Right renal pelvis (tissue), 4 donors: ENCODE measurements at places on chromosomes 2 and 18.

DNA sequence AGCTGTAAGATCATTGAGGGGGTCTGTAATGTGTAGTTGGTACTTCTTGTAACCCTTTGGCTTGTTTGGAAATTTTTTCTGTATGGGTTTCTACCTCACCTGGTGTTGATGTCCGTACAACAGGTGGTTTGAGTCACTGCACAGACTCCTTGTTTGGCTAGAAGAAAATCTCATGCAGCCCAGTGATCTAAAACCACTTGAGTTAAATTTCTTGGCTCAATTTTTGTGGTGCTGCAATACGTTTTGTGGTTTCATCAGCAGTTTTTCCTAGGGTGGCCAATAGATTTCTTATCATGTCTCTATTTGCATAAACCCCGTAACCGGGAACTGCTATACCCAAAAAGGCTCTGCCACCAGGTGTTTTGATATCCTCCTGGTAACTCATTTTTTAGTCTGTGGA lies 43.4 kb downstream of the CERS6 start:
- DNase-seq, result no peak

GRCh38 chr2:120498121-120498520 lies 152.2 kb downstream of the INHBB start:
- no peak for DNase-seq

DNA sequence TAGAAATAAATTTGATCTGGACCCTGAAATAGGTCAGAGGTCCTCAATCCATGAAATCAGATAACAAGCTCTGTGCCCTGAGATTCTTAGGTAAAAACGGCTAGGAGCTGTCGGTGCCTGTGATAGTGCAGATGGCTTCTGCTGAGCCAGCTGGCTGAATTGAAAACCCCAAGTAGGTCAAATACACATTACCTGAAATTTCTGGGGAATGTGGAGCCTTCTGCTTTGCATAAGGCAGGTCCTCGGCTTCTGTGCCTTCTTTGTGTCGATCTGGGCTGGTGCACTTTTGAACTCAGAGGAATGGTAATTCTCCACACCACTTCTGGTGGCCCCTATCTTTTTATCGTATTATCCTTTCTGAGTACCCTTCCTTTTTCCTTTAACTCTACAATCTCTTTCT lies 66.6 kb downstream of the CNTNAP5 start:
- DNase-seq, result no peak

DNA sequence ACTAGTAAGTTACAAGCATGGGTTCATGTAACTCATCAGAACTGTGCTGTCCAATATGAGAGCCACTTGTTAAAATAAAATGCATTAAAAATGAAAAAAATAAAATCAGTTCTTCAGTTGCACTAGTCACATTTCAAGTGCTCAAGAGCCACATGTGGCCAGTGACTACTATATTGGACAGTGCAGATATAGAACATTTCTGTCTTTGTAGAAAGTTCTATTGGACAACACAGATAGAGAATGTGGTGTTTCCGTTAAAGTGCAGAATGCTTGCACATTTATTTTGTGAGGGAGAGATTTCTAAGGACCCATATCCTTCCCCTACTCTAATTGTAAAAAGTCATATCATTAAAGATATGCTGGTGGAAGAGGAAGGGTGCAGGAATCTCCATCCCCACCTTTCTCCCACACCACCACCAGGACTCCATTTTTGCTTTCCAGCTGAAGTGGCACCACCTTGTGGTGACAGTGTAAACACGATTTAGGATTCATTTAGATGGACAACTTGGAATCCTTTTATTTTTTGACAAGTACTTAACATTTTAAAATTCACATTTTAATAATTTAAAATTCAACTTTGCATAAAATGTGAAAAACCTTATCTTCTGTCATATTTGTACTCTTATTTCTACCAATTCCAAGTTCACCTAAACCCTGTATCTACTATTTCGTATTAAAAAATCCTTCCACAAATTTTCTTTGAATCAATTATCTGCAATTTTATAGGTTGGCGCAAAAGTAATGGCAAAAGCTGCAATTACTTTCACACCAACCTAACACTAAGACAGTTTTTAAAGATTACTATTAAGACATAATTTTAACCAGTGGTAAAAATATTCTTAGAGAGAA lies 9.4 kb upstream of the CD302 start:
- DNase-seq, result no peak

DNA sequence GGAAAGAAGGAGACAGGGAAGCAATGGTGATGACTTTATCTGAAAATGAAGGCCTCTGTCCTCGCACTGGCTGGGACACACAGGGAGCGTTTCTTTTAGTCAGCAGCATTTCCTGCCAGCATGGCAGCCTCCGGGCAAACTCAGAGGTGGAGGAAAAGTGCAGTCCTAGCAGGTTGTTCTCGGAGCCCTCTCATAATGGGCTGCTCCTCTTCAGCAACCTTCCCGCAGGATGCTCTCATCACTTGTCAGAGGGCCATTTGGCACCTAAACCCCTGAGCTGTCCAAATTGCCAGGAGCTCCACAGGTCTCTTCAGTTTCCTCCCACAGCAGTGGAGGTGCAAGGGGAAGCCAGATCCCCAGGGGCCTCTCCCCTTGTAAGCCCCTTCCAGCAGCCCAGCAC lies 6.2 kb downstream of the STK39 start:
- DNase-seq, result no peak

DNA sequence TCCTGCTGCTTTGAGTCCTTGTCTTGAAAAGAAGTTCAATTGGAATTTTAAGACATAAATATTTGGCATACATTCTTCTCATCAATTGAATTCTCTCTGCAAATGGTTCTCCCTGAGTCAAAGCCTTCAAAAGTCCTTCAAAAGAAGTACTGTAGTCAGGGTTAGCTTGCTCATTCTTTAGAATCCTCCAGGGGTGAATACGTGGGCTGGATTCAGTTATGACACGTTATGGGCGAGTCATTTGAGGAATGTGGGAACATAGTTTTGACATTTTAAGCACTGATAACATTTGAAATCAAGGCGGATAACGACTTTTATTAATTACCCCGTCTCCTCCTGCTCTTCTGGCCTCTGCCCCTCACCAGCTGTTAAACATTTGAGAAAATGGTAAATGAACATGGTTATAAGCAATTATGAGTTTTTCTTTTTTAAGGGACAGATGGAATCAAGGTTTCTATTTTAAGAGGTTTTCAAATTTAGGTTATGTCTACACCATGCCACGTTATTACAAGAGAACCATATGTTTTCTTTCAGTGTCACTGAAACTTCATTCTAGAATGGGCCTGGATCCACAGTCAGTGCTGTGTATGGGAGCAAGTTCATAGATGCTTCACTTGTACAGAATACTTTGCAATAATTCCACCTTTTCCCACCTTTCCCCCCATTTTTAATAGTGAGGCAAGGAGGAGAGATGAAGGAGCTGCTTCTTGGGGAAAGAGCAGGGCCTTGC lies 273.1 kb downstream of the TSN start:
- no peak for DNase-seq

DNA sequence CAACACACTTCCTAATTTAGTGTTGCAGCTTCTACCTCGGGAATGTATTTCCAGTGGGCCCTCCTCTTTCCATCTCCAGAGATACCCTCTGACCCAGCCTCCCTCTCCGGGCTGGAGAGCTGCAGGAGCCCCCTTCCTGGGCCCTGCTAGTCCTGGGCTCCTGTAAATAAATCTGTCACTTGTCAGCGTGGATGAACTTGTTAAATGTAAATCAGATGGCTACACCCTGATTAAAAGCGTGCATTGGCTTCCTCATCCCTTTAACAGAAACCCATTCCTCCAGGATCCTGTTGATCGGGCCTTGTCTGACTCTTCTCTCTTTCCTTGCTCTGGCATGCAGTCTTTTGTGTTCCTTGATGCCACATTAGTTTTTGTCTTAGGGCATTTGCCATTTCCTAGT lies 2.4 kb downstream of the ZNF236 start:
- no peak for DNase-seq

DNA sequence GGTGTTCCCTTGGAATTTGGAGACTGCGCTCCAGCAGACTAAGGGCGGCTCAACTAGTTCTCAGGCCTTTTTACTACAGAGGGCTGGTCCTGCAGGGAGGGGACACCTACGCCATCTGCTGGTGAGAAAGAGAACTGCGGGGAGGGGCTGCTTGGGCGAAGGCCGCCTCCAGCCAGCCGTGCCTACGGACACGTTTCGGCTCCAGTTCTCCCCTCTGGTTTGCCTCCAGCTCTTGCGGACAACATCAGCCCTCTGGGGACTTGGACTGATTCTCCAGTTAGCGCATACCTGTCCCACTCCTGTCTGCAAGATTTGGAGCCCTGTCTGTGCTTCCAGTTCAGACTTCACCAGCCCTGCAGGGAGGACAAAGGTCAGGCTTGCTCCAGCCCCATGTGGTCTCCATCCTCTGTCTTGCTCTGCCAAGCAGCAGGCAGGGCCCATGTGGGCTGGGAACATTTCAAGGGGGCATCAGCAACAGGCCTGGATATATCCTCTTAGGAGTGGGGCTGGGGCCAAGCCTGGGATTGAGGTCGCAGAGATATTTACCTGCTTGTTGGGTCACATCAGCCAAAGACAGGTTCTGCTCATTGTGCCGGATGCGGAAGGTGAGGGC lies 10.3 kb downstream of the PTPRN start:
- no peak for DNase-seq

GRCh38 chr2:143452817-143453451 lies 323.7 kb downstream of the ARHGAP15 start:
- DNase-seq, result no peak

- no peak for DNase-seq
These were observed 2.4 kb downstream of the FIGN start for GRCh38 chr2:163733301-163733938.

DNA sequence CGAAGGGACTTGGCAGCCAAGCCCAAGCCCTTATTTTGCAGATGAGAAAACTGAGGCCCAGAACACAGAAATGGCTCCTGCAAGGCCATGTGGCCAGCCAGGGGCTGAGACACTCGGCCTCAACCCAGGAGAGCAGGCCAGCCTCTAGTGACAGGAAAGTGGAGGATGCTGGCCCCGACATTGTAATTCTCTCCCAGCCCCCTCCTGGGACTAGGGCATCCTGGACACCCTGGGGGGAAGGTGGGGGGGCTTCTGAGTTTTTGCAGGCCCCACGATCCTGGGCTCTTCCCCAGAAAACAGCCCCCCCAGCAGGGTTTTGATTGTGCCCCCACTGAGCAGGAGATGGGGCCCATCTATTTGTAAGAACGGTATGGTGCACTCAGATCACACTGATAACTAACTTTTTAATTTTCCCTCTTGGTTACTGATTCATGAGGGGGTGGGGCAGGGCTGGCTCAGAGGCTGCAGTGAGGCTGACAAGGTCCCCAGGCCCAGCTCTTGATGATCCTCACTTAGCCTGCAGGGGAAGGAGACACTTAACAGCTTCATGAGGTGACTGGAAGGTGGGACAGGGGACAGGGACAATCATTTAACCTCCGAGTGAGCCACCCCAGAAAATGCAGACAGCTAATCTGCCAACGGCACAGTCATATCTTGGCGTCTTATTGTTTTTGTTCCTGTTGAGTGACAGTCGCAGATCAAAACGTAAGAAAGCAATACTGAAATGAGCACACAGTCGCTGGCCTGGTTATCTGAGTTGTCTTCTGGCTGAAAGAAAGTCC lies 18.9 kb downstream of the SMAD7 start:
- no peak for DNase-seq
